ENCODE measurements at places on chromosomes 1 and 21.

- DNase-seq = no peak
Observed at GRCh38 chr1:27872802-27873551, 633 bp downstream of the THEMIS2 start.

DNA sequence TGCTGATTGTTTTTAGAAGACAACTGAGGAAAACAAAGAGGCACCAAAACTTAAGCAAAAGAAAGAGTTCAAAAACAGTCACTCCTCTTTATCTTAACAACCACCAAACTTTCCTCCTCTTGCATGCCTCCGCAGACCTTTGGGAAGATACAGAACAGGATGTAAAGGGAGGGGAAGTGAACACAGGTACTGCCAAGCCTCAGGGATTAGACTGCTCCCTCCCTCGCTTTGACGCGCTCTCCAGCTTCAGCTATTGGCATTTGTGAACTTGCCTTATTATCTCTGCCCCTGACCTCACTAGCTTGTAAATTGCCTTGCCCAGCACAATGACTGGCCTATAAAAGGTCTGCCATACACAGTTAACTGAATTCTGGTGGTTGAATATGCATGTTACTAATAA, 4.8 kb upstream of the SRP9 start:
- no peak for DNase-seq

DNA sequence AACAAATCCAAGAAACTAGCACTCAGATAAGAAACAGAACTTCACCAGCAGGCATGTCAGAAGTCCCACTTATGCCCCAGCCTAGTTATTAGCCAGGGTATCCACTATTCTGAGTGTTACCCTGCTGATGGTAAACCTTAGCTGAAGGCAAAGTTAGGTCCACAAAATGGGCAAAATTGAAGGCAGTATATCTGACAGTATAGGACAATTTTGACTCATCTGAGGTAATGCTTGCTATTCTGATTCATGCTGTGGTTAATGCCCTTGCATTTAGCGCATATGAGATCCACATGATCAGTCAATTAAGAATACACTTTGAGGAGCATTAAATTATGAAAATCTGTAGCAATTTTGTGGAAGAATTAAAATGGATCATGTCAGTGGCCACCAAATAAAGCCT, 15.1 kb downstream of the IFI44 start:
- no peak for DNase-seq

GRCh38 chr1:16207318-16208269, 4.9 kb downstream of the ARHGEF19 start:
- no peak for DNase-seq

- no peak for DNase-seq
Observed at GRCh38 chr1:196409586-196409985, 198.7 kb downstream of the KCNT2 start.

- no peak for DNase-seq
Observed at GRCh38 chr1:46480959-46481646, 8.5 kb upstream of the DMBX1 start.

GRCh38 chr1:204961765-204962419, 81.1 kb upstream of the CNTN2 start:
- no peak for DNase-seq

DNA sequence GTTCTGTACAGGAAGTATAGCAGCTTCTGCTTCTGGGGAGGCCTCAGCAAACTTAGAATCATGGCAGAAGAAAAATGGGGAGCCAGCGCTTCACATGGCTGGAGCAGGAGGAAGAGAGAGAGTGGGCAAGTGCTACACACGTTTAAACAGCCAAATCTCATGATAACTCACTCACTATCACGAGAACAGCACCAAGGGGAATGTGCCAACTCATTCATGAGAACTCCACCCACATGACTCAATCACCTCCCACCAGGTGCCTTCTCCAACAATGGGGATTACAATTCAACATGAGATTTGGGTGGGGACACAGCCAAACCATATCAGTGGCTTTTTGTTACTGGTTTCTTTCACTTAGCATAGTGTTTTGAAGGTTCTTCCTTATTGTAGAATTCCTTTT, 138.6 kb downstream of the SYT14 start:
- DNase-seq = no peak

GRCh38 chr1:77540501-77541161, 141.8 kb downstream of the ZZZ3 start:
- DNase-seq = no peak

DNA sequence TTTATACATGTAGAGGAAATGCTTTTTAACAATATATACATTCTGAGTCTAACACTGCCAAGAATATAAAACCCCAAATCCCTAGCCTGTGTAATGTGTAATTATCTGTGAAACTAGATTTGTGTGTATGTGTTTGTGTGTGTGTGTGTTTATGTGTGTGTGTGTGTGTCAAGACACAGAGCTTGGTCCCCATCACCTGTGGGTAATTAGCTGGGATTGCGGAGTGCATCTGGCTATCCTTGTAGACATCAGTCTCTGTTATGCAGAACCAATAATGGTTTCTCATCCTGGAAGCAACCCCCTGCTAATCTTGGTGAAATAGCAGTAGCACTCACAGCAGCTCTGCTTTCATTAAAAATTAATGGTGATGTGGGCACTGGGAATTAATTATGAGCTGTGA, 26.3 kb upstream of the ST6GALNAC3 start:
- no peak for DNase-seq

DNA sequence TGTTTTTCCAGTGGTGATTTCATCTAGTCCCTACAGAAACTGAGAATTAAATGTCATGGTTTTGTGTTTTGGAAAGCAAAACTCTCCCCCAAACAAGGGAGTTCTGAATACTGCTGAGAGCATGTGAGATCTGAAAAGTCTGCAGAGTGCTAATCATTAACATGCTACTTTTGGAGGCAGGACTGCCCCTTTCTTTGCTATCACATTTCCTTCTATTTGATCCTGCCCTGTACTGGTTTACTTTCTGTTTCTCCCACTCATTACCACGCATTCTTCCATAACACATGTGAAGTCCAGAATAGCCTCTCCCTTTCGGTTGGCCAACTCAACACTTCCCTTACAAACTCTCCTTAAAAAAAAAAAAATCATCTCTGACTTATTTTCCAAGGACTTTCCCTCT, 63.6 kb downstream of the GADD45A start:
- DNase-seq = no peak

- no peak for DNase-seq
Observed at GRCh38 chr1:34213956-34214355, 37.2 kb downstream of the C1orf94 start.

GRCh38 chr1:205804605-205805004, 8.4 kb downstream of the SLC41A1 start:
- DNase-seq = no peak

DNA sequence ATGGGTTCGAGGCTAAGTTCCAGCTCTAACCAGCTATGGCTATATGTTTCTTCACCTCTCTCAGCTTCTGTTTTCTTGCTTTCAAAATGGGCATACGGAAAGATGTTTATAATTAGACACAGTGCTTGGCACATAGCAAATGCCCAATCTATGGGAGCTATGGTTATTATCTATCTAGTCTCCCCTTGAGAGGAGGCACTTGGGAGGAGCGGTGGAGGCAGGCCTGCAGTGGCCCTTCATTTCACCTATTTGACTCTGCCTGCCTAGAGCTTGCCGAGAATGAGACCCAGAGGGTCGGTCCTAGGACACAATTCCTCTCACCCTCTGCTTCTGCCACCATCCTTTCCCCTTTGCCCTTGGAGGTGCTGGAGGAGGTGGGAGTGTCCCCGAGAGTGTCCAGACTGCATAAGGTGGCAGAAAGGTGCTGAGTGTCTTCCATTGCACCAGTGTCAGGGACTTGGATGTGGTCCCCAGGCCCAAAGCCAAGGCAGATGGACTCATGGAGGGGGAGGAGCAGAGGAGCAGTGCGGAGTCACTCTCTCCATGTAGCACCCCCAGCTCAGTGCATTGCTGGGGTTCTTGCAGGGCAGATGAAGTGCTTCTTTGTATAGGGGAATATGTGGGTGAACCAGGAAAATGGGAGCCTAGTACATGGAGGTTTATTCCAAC, 9.0 kb downstream of the LGR6 start:
- no peak for DNase-seq

- no peak for DNase-seq
Observed at GRCh38 chr1:108050911-108051629, 86.1 kb upstream of the VAV3 start.

- DNase-seq = no peak
Observed at GRCh38 chr1:34825455-34826091, 32.8 kb downstream of the GJA4 start.

- DNase-seq = no peak
Observed at GRCh38 chr21:43895196-43895595, 30.2 kb downstream of the AGPAT3 start.

GRCh38 chr1:181981821-181982220, 79.7 kb downstream of the ZNF648 start:
- DNase-seq = no peak

DNA sequence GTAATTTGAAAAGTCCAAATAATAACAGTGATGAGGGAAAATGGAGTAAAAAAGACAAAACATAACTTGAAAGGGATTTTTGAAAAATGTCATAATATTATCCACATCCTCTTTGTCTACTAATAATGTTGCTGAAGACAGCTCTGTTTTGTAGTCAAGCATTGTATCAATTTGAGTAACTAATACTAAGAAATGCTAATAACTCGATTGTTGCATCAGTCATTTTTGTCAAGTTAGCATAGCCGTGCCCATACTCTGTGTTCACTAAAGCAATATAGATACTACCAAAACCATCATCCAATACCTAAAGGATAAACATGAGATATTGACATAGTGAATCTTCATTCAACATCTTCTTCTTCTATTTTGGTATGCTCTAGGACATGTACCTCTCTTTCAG, 17.3 kb downstream of the PDC start:
- DNase-seq = no peak

DNA sequence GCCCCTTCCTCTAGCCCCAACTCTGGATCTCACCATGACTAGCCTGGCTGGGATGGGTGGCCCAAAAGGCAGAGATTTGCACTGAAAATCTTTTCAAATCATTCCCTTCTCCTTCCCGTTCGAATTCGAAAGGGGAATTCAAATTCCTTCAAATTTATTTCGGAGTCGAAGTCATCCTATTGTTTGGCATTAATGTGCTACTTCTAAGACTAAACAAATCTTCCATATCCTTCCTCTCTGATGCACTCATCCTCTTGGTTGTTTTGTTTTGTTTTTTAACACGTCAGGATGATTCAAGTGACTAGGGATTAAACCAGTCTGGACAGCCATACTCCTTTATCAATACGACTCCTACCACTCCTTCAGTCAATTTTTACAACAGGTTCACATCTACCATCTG, 95.5 kb upstream of the SGIP1 start:
- DNase-seq = no peak

DNA sequence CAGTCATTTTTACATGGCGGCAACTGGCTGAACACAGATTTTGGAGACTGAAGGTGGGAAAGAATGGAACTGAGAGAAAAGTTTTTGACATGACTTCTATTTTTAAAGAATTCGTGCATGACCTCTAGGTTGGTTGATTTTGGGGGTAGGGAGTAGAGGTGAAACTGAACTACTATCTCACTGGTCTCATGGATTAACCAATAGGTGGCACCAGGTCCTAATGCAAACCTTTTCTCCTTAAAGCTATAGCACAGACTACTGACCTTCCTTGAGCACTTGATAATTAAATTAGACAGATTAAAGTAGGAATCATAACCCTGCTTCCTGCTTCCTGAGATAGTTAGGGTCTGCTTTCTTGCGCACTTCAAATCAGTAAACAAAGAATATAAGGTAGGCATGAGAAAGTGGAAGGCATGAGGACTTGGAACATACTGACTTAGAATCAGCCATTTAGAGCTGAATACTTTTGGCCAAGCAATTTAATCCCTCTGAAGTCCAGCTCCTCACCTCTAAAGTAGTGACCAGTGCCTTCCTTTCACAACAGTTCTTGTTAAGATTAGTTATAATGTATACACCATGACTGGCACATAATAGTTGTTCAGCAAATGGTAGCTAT, 206.0 kb downstream of the CENPF start:
- DNase-seq = no peak

DNA sequence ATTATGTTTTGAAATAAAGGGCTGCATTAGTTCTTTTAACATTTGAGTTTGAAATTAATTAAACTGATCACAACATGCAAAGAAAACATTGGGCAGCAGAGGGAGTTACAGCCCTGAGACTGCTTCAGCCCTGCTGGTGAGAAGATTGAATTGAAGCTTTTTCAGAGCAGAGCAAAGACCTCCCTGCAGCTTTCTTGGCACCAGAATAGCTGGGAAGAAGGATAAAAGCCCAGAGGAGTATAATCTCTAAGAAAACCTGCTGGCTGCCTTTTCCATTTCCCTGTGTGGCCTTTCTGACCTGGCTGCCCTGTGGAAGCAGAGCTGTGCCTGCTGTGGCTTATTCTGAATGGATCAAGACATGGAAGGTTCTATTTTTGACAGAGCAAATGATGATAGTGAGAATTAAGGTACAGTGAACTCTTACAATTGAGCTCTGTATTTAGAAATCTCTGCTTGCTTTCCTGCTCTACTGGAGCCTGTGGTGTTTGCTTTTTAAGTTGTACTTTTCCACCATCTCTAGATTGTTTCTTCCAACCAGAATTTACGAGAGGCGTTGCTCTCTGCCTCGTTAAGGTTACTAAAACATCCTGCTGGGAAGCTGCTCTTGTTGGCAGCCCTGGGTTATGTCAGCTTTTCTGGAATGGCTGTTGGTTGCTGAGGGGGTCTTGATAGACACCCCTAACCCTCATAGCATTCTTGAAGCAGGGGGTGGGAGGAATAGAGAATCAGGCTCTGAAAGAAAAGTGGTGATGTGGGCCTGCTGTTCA, 9.9 kb downstream of the SNRPE start:
- no peak for DNase-seq

DNA sequence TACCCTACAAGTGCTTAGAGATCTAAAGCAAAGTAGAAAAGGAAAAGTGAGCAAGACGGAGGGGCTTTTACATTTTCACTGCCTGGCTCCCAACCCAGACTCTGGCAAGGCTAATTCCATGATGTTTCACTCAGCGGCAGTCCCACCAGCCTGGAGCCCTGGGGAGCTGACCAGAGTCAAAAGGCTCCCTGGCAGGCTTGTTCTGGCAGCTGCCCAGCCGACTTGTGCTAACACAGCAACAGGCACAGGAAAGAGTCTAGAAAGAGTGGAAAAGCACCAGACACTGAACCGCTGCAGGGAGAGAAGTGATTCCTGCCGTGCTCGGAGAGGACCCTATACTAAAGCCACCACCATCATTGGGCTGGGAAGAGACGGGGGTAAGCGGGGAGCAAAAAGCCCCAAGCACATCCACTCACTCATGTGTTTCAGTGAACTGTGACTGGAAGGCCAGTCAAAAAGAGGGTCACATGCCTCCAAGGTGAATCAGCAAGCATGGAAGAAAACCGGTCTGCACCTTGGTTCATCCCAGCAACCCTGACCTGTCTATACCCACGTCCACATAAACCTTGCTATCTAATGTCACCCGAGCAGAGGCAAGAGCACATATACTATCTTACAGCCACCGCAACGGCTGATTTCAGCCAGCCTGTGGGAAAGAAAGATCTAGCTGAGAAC, 8.0 kb downstream of the SMIM12 start:
- DNase-seq = no peak

- no peak for DNase-seq
Observed at GRCh38 chr1:70083519-70083918, 121.9 kb downstream of the LRRC40 start.

GRCh38 chr1:199018471-199019135, 379.8 kb downstream of the PTPRC start:
- no peak for DNase-seq

Measured in stimulated activated CD4-positive, alpha-beta T cell treated with anti-CD3 and anti-CD28 coated beads, Interleukin-1b, Interleukin-23, amount 100 ng/mL, for 1 hour (primary cell).